ENCODE measurements at places on chromosomes 7 and 10. TPM values are rescaled to one million over a fixed set of nuclear protein-coding genes. Genes with fewer than 3 reads are reported as not detected.

DNA sequence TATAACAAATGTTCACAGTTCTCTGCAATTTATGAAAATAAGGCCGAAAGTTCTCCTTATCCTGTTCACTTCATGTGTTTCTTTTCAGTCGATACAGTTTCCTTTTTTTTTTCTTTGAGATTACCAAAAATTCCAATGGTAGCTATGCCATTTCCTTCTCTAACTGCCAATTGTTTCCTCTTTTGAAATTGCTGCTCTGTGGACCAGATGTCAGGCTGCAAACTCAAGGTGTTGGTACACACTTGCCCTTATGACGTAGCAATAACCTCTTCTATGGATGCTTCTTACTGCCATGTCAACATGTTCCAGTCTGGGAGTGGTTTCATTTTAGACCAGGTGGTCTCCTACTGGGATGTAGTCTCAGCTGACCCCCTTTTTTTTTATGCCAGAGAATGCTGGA, 52.9 kb downstream of the CASD1 start:
- H3K27me3 ChIP-seq, result no peaks in the 10 kb centered on the region
- H3K4me3 ChIP-seq, result no peak overlapping the region
- DNase-seq, result no peak

The NUDT5 gene
- 35.7 TPM for total RNA-seq

The OIT3 gene
- total RNA-seq, result not detected

- peak overlapping the region; percentile 90 for H3K27ac ChIP-seq
- peak; percentile 27 for DNase-seq
- no peaks in the 10 kb centered on the region for H3K27me3 ChIP-seq
- H3K4me1 ChIP-seq, result peaks cover 75% of the 10 kb centered on the region
- H3K36me3 ChIP-seq, result no peaks in the 10 kb centered on the region
Observed at GRCh38 chr7:159197066-159197975, 52.7 kb upstream of the VIPR2 start.

GRCh38 chr10:111129363-111129762, 52.5 kb downstream of the ADRA2A start:
- H3K27ac ChIP-seq, result no peak overlapping the region
- no peak overlapping the region for H3K4me3 ChIP-seq
- DNase-seq, result no peak
- H3K27me3 ChIP-seq, result peaks cover 13% of the 10 kb centered on the region

- H3K36me3 ChIP-seq, result no peaks in the 10 kb centered on the region
- peaks cover 45% of the 10 kb centered on the region for H3K27me3 ChIP-seq
- H3K4me3 ChIP-seq, result peak overlapping the region; percentile 61
- peak; percentile 55 for DNase-seq
- peaks cover 2% of the 10 kb centered on the region for H3K4me1 ChIP-seq
Observed at GRCh38 chr10:117216611-117217195, 19.4 kb downstream of the KCNK18 start.

DNA sequence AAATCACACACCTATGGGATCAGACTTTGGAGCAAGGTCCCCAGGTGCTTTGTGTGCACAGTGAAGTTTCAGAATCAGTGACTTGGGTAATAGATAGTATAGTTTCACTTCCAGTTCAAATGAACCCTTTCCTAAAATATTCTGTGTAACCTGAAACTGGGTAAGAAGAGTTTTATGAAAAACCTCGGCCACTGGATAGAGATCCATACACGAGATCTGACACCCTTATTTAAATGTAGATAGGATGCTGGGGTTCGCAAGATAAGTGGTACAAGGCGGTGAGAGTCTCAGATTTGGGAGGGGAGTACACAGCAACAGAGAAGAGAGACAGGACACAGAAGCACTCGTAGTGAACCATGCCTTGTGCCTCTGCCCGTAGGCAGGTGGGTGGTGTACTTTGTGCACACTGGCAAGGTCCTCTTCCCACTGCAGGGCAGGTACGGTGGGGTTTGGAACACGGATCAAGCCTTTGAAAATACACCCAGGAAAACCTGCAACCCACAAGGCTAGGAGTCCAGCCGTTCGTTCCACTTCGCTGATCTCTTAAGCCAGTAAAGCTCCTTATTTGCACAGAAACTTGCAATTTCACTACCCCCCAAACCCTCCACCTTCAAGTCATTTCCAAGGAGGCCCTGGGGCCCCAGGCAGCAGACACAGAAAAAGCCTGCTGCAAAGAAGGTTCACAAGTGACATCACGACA, 162.8 kb downstream of the USP6NL start:
- H3K27ac ChIP-seq, result no peak overlapping the region
- DNase-seq, result no peak
- H3K36me3 ChIP-seq, result no peaks in the 10 kb centered on the region

The ABCB1 gene
- total RNA-seq, result 12.8 TPM

Data from T-cell (primary cell).